ENCODE measurements at places on chromosomes 4 and X. TPM values are rescaled to one million over a fixed set of nuclear protein-coding genes. Genes with fewer than 3 reads are reported as not detected.

DNA sequence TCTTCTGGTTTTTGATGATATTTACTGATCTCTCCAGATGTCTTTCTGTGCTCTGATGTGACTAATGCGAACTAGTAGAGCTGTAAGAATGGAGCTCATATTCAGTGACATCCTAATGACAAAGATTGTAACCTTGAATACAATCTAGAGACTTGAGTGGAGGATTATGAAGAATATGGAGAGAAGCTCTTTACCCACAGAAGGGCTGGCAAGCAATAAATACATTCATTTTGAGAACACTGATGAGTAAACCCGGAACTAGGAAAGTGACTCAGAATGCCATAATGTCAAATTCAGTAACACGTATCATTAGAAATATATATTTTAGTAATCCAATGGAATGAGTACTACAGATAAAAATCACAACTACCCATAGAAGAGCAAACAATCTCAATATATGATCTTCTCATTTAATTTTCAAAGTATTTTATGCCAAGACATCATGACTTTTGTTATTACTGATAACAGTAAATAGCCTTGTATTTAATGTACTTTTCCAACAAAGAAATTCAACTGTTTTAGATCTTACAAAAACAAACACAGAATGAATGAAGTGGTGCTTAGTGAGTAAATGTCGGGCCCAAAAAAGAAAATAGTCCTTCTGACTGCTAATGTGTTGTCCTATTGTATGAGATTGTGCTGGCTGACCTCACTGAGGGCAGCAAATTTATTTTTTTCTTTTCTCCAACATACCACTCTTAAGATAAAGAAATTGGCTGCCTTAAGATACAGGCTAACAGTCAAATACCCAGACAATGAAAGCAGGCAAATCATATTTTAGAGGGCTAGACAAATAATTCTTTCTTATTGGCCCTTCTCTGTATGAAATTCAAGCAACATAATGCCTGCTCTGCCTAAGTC, 49.2 kb upstream of the HDAC8 start:
- DNase-seq = no peak

DNA sequence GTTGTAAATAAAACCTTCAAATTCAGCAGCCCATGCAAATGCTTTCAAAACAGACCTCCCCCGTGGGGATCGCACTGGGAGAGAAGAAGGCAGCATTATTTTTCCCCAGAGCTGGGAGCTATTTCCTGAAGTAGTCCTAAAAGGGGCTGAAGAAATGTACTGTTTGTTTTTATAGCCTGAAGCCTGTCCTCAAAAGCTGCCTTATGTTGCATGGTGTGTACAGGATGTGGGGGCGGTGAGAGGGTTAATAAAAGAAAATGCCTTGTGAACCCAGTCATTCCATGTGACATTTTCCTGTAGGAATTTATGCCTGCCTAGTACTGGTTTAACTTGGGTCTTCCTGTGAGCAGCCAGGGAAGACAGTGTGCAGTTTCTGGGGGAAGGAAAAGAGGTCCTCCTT, 144.1 kb downstream of the SOWAHB start:
- no peak for DNase-seq

GRCh38 chr4:81032771-81033684, 2.5 kb downstream of the BMP3 start:
- no peak for DNase-seq

DNA sequence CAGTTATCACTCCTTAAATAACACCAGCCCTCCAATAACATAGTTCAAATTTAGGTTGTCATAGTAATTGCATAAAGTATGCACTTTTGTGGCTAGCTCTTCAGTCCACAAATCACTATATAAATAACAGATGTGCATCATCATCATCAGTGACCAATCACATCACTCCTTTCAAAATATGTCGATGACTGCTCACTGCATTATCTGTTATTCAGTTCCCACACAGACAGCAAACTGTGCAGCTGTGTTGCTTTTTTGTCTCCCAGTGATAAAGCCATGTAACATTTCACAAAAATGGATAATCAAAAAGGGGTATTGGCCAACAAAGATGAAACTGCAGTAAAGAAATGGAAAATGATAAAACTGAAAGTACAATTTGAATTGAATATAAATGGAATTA, 205.4 kb downstream of the DCLK2 start:
- DNase-seq = no peak

DNA sequence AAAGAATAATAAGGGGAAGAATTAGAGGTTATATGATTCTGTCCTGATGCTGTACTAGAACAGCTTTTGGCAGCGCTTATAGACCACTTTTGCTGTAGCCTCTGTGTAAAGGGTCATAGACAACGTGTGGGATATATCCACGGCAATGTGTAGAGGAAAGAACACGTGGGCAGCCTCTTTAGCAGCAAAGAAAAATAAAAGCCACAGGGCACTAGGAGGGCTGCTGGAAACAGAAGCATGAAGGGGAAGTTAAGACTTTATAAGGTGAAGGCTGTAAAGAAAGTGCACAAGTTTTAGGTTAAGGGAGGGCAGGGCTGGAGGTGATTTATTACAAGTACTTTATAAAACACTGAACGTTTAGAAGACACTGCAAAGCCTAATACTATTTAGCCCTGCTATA, 20.1 kb upstream of the PHEX start:
- no peak for DNase-seq

DNA sequence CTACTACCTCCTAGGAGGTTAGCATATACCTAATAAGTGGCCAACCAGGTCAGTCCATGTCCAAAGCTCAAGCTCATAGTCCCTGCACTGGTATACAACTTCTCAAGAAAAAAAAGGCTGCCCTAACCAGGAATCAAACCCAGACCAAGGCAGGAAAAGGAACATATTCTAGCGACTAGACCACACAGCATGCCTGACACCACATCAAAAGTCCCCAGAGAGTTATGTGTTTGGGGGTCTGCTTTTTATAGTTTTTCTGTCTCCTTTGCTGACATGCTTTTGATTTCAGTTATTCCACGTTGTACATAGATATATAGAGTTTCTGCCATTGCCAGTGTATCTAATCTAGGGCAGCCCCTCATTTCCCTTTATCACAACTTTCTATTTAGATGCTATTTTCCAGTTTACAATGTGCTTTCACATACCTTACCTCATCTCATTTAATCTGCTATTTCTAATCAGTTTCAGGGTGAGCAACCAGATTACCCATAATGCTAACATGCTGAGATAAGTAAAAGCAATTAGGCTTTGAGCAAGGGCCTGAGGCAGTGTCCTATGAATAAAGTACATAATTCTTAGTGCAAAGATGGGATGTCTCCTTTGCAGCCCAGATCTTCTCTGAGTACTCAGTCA, 17.8 kb downstream of the ARHGEF6 start:
- DNase-seq = peak; percentile 18

DNA sequence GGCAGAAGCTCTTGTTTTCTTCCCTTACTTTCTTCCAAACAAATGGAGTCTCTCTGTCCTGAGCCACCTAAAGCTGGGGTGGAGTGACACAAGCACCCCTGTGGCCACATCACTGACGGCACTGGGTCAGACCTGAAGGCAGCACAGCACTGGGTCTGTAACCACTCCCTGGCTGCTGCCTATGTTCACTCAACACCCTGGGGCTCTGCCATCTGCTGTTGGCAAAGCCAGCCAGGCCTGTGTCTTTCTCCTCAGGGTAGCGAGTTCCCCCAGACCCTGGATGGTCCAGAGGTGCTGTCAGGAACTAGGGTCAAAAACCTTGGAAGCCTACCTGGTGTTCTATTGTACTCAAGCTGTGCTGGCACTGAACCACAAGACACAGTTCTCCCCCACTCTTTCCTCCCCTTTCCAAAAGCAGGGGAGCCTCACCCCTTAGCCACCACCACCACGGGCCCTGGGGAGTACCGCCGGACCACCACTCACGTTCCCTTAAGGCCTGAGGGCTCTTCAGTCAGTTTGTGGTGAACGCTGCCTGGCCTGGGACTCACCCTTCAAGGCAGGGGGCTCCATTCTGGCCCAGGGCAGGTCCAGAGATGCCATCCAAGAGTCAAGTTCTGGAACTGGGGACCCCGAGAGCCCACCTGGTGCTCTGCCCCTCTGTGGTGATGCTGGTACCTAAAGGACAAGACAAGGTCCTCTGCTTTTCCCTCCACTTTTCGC, 31.5 kb downstream of the TMEM271 start:
- no peak for DNase-seq

DNA sequence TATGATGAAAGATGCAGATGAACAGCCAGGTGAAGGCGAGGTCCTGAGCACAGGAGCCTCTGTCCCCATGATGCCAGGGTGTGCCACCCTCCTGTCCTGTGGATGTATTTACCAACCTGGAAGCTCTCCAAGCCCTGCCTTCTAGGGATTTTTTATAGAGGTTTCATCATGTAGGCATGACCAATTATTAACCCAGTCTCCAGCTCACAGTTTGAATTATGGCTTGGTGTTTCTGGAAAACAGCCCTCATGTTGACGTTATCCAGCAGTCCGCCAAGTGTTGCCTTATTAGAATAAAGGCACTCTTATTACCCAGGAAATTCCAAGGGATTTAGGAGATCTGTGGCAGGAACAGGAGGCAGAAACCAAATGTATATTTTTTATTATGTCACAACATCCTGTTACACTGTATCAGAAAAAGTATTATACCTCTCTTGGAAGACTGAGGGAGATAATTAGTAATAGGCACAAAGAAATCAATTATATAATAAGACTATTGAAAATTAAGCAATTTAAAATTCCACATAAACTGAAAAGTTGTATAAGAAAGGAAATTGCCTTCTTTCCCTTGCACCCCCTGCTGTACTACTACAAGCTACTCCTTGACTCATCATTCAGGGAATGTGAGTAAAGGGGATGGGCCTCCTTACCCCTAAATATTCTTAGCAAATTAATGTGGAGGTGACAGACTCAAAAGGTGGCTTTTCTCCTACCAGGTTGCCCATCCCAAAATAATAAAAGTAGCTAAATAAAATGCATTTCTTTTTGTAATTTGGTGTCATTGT, 129.6 kb downstream of the ZNF330 start:
- no peak for DNase-seq

DNA sequence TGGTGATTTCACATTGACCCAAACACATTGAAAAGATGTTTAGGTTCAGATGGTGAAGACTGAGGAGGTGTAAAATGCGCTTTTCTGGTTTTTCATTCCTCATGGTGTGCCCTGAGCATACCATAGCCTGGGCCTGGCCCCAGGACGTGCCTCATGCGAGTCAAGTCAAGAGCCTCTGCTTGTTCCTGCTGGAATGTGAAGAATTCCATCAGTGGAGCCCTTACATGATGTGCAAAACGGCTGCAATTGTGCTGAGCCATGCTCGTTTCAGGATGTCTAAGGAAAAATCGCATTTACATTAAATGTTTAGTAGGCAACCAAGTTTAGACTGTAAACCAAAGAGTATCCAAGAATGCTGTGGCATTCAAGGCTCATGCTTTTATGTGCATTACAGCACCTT, 34.9 kb downstream of the GYG2 start:
- no peak for DNase-seq

Gene RTL9
- not detected for total RNA-seq

Gene APLN
- total RNA-seq = not detected

Gene DDIT4L
- not detected for total RNA-seq
